Hepatocyte (in vitro differentiated cells): ENCODE measurements at places on chromosomes 16 and 17. TPM values are rescaled to one million over a fixed set of nuclear protein-coding genes. Genes with fewer than 3 reads are reported as not detected.

The GRIN2A gene
- 1.6 and 3.1 TPM in 2 replicates for total RNA-seq

The LDHD gene
- total RNA-seq: 12.7 and 13.9 TPM in 2 replicates

The KCNJ12 gene
- 0.73 and 0.88 TPM in 2 replicates for total RNA-seq

The DNASE1L2 gene
- total RNA-seq: 0.23 and 0.64 TPM in 2 replicates

The SLC16A11 gene
- total RNA-seq: 0.93 TPM in 1 of 2 replicates, not detected in the other

The NEUROD2 gene
- not detected in 2 replicates for total RNA-seq

The OTOA gene
- total RNA-seq: 0.07 TPM in 1 of 2 replicates, not detected in the other

The KRT25 gene
- total RNA-seq: not detected in 2 replicates

The ENPP7 gene
- 21.3 and 22.2 TPM in 2 replicates for total RNA-seq

The APRT gene
- total RNA-seq: 101 and 119 TPM in 2 replicates

The SPNS2 gene
- 5.6 and 8.3 TPM in 2 replicates for total RNA-seq

The MYO19 gene
- 29.8 and 32.1 TPM in 2 replicates for total RNA-seq

The NKD1 gene
- total RNA-seq: 4.1 and 5.9 TPM in 2 replicates

The OR1F1 gene
- not detected in 2 replicates for total RNA-seq

The CHST6 gene
- 0.32 and 0.33 TPM in 2 replicates for total RNA-seq

The TMEM235 gene
- 0.27 TPM in 1 of 2 replicates, not detected in the other for total RNA-seq

The TBC1D3L gene
- total RNA-seq: 10.7 and 12.8 TPM in 2 replicates

The MMP15 gene
- total RNA-seq: 34.2 and 39.0 TPM in 2 replicates

The HBM gene
- total RNA-seq: not detected in 2 replicates

The KRT13 gene
- 5.3 and 8.1 TPM in 2 replicates for total RNA-seq

The PLA2G10 gene
- 0.30 and 0.80 TPM in 2 replicates for total RNA-seq

The CDRT15L2 gene
- total RNA-seq: not detected in 2 replicates

The CHST4 gene
- total RNA-seq: 0.10 and 0.28 TPM in 2 replicates

The GALR2 gene
- total RNA-seq: 0.60 TPM in 1 of 2 replicates, not detected in the other

The TPSD1 gene
- total RNA-seq: not detected in 2 replicates

The KRT32 gene
- total RNA-seq: not detected in 2 replicates

The MEOX1 gene
- total RNA-seq: 0.64 and 0.90 TPM in 2 replicates

The TBX6 gene
- 0.56 and 0.60 TPM in 2 replicates for total RNA-seq

The NDRG4 gene
- total RNA-seq: 3.1 and 8.7 TPM in 2 replicates

The SYT17 gene
- 4.3 and 6.7 TPM in 2 replicates for total RNA-seq

The ACSF3 gene
- 20.7 and 22.1 TPM in 2 replicates for total RNA-seq

The NOS2 gene
- total RNA-seq: 6.7 TPM in 2 replicates

The MILR1 gene
- total RNA-seq: 0.47 TPM in 1 of 2 replicates, not detected in the other

The FOXF1 gene
- total RNA-seq: 23.7 and 26.8 TPM in 2 replicates

The UBTF gene
- 35.0 and 38.9 TPM in 2 replicates for total RNA-seq

The CD300E gene
- 0.03 TPM in 1 of 2 replicates, not detected in the other for total RNA-seq

The NUPR1 gene
- 18.0 and 18.3 TPM in 2 replicates for total RNA-seq

The SLC47A2 gene
- total RNA-seq: 0.07 TPM in 1 of 2 replicates, not detected in the other

The IGSF6 gene
- 0.56 and 0.70 TPM in 2 replicates for total RNA-seq

The ZNF205 gene
- total RNA-seq: 10.0 and 12.3 TPM in 2 replicates

The PRKCB gene
- 0.40 and 0.70 TPM in 2 replicates for total RNA-seq

The NPIPA8 gene
- total RNA-seq: 20.8 TPM in 1 of 2 replicates, not detected in the other
